ENCODE measurements at places on chromosomes 1 and 21.

DNA sequence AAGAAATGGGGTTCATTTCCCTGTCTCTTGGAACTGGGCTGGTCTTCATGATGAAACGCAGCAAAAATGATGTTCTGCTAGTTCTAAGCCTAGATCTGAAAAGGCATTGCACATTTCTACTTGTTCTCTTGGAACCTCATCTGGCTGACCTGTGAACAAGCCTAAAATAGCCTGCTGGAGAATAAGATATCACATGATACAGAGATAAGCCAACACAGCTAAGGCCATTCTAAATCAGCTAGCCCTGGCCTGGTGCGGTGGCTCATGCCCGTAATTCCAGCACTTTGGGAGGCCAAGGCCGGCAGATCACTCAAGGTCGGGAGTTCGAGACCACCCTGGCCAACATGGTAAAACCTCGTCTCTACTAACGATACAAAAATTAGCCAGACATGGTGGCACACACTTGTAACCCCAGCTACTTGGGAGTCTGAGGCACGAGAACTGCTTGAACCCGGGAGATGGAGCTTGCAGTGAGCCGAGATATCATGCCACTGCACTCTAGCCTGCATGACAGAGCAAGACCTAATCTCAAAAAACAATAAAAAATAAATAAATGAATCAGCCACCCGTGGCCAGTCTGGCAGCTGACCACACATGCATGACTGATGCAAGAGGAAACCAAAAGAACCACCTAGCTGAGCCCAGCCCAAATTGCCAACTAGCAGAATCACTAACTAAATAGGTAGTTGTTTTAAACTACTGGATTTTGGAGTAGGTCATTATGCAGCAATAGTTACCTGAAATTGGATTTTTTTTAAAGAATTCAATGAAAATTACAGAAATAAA lies 18.0 kb downstream of the CD244 start:
- no peak for DNase-seq

DNA sequence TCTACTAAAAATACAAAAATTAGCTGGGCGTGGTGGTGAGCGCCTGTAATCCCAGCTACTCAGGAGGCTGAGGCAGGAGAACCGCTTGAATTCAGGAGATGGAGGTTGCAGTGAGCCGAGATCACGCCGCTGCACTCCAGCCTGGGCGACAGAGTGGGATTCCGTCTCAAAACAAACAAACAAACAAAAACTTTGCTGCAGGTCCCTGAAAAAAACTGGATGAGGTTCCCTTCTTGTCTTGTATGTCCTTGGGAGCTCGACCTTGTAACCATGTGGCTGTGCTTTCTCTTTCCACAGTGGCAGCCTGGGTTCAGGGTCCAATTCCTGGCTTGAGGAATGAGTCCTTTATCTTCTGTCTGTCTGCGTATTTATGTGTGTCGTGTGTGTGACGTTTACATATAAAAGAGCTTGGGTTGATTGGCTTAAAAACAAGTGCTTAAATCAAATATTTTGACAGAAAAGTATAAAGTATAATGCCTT lies 18.0 kb upstream of the COX20 start:
- DNase-seq = no peak

DNA sequence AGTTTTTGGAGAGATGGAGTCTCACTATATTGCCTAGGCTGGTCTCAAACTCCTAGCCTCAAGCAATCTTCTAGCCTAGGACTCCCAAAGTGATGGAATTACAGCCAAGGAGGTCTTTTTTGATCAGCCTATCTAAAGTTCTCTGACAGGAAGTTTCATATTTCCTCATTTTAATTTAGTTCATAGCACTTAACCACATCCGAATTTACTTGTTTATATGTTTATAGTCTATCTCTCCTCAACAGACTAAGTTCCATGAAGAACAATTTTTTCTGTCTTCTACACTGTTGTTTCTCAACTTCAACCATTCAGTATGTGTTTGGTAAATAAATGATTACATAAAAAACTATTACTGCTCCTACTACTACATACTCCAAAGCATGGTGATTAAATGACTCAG lies 47.9 kb downstream of the GON4L start:
- DNase-seq = no peak

DNA sequence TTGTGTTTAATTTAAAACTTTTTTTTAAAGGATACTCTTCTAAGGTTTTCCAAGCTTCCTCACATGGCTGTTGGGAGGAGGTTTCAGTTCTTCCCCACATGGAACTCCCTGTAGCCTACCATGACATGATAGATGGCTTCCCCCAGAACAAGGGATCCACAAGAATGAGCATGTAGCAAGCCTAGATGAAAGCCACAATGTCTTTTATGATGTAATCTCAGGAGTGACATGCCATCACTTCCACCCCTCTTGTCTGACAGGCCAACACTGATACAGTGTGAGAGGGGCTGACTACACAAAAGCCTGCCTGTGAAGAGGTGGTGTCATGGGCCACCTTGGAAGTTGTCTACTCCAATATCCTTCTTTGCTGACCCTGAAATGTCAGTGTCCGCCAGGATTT lies 32.0 kb downstream of the CD34 start:
- DNase-seq = no peak

DNA sequence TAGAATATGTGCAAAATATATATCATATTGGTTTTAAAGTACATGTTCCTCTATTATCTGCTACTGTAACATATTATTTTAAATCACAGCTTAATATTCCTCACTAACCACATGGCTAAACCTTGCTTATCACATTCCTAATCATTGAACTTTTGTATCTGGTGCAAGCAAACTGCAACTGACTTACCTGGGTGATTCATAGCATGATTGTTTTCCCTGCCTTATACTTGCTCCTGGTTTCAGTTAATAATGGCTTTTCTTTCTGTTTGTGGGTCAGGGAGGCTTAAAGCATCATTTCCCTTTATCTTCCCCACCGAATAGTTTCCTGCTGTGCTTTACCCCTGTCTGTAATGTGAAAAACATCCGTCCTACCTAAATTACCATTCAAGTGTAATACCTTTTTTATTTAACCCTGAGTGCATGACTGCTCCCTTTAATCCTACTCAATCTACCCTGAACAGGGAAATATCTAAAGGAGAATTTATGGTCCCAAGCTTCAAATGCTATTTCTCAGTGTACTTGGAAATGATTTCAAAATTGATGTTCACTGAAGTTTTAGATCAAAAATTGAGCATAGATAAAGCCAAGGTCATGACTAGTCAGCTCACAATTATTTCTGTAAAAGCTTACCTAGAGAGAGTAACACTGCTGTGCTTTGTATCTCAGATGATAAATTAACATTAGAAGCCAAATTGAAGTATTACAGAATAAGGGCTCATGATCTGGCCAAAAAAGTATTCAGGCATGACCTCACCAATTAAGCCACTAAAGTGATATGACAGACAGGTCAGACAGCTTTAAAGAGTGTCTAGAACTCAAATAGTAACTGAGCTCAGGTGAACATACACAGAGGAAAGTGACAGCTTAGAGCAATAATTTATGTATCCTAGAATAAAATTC lies 507.1 kb downstream of the BRINP3 start:
- no peak for DNase-seq

DNA sequence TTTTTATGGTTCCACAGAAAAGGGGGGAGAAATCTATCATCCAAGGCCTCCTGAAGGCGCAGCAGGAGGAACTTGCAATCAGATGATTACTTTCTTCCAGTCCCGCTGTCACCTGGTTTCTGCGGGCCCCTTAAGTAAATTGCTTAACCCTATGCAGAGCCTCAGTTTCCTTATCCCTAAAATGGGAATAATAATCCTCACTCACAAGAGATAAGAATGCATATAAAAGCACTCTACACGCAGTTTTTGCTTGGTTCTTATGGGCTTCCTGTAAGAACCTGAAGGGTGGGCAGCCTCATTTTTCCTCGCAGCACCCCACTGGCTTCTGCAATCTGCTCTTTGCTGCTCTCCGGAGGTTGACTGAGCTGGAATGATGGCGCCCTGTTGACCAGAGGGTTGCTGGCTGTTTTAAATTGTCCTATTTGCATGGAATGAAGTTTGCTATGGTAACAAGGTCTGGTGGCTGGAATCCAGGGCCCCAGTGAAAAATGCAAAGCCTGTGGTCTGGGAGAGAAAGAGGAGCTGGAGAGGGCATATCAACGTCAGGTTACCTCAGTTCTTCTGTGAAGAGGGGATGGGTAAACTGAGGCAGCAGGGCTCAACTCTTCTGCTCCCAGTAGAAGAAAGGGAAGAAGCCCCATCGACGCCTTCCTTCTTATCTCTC lies 1.0 kb upstream of the KAZN start:
- DNase-seq = no peak

GRCh38 chr1:161491472-161491871 lies 13.8 kb upstream of the FCGR2A start:
- DNase-seq = no peak

GRCh38 chr1:188155261-188155660 lies 1326.5 kb downstream of the PLA2G4A start:
- no peak for DNase-seq

DNA sequence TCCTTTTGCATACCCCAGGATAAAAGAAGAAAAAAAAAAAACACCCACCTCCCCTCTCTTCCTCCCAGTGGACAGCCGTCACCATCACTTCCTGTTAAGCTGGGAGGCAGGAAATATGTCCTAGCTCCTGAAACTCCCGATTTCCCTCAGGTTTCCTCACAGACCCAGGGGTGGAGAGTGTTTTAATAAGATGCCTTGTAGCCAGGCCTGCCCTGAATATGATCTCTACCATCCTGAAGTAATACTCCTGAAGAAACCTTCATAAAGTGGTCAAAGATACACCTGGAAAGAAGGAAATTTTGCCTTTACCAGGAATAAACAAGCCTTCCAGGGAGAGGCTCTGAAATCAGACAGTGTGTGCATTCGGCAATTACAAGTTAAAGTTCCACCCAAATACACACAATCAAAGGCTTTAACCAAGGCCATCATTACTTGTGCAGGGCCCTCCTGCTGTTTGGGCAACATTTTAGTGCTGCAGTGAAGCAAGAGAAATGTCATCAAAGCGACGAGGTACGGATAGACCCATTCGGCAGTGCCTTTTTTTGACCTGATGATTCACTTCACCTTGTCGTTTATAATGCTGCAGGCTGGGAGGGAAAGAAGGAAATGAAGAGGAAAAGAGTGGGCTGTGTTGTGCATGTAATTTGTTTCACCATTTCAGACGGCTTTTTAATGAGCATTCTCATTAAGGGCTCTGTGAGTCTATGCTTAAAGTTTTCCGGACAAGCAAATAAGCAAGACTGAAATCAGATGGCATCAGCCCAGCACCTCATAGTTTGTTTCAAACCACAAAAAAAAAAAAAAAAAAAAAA lies 41.0 kb upstream of the RASAL2 start:
- no peak for DNase-seq

GRCh38 chr1:183550915-183551314 lies 39.3 kb downstream of the NCF2 start:
- no peak for DNase-seq

- DNase-seq = no peak
Measured at GRCh38 chr1:171226747-171227370, 21.4 kb upstream of the FMO1 start.

DNA sequence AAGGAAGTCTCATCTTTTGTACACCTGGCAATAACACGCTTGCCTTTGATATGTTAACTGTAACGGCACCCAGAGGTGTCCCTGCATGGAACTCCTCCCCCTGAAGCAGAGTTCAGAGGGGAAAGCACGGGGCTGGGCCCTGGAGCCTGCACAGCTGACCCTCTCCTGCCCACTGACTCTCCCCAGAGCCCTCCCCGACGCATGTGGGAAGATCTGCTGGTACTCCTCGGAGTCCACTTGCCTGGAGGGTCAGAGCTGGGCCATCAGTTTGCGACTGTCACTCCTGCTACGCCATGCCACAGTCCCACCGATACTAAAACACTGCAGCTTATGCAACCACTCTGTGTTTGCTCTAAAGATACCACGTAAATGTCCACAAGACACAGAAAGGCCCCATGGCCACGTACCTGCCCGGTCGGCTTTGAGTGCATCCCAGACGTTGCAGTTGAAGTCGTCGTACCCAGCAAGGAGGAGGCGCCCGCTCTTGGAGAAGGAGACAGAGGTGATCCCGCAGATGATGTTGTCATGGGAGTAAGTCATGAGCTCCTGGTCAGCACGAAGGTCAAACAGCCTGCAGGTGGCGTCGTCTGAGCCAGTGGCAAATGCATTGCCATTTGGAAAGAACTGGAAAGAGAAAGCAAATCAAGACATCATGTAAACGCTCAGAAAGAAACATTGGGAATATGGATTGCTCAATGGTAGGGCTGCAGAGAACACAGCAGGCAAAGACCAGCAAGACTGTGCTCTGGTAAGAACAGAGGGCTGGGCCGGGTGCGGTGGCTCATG lies 10.6 kb upstream of the NADK start:
- DNase-seq = no peak

- no peak for DNase-seq
Measured at GRCh38 chr1:28297826-28298225, 31.0 kb upstream of the MED18 start.

DNA sequence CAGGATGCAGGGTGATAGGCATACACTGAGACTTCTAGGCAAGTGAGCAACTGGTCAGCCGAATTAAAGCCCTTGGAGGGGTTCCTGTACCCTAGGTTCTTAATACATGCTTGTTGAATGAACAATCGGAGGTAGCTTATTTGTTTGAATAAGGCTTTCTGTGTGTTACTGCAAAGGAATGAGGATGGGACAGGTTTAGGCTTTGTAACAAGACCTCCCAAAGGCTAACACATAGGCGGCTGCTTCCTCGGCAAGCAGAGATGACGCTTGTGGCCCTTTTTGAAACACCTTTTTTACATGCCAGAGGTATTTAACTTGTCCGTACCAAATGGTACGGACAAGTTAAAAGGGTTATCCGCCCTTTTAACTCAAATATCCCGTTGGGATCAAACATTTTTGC lies 511.6 kb downstream of the KIF26B start:
- DNase-seq = no peak

DNA sequence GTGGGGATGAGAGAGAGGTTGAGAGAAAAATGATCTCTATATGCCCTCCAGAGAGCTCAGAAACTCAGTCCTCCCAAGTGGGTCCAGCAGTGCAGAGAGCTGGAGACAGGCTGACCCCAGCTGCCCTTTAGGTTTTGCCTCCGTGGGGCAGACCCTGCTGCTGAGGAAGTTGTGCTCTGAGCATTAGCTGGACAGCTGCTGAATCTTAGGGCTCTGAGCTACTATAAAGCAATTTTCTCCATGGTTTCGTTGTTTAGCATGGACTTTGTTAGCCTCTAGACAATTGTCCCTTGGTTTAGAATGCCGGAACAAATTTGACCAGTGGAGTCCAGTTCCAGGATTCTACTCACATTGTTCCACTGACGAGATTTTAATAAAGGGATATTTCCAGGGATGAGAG lies 22.1 kb downstream of the BATF3 start:
- DNase-seq = no peak

- no peak for DNase-seq
Measured at GRCh38 chr1:237672748-237673147, 218.0 kb downstream of the ZP4 start.

Data from brain pericyte (primary cell).